SIG-M5 (cell line): ENCODE measurements at places on chromosomes 16 and 17.

- no peak for DNase-seq
Observed at GRCh38 chr17:16215002-16215272, 397 bp downstream of the NCOR1 start.

GRCh38 chr16:86836503-86837129 lies 258.3 kb downstream of the FOXL1 start:
- DNase-seq: no peak

DNA sequence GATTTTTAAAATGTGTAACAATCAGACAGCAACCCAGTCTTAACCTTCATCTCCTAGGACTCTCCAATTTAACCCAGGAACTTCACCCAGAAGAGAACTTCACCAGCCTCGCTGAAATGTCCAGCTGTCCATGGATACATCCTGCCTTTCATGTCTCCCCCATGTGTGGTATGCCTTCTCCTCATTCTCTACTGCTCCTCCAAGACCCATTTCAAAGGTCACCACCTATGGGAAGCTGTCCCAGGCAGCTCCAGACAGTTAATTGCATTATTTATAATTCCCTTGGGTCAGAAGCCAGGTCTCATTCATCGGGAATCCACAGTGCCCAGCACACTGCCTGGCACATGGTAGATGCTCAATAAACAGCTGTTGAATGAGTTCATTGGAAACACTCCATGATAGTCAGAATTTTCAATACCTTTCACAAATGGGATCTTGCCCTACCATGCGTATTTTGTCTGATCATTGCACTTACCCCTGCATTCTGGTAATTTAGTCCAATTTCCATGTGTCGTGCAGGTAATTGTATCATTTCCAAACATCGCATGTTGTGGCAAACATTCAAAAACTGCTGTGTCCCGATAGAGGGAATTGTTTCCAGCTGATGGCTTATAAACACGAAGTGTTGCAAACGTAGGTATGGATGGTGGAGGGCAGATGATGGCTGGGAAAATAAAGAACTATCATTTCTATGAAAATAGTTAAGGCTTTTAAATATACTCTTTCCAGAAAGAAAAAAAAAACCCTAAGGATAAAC lies 9.0 kb downstream of the APOH start:
- DNase-seq: no peak

DNA sequence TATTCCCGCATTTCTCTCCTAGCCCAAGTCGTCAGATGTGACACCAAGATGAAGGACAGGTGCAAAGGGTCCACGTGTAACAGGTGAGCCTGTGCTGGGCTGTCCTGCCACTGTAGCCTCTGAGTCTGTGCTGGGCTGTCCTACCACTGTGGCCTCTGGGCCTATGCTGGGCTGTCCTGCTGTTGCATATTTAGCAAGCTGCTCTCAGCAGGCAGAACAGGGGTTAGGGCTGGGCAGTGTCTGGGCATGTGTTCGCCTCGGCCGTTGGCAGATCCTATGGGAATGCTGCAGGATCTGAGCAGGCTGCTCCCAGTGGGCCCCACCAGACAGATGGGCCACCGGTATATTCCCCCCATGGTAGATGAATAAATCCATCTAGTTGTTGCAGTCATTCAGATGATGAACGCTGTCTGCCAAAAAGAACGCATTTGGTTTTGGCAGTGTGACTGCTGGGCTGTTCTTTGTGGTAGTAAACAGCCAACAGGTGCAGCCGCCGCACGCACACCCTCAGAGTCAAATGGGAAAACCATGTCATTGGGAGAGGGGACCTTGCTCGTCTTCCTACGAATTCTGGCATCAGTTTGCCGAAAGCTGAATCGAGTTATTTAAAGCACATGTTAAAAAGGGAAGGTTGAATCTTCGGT lies 49.2 kb downstream of the CRISPLD2 start:
- DNase-seq: no peak

GRCh38 chr17:59766491-59766890 lies 59.0 kb downstream of the VMP1 start:
- no peak for DNase-seq

DNA sequence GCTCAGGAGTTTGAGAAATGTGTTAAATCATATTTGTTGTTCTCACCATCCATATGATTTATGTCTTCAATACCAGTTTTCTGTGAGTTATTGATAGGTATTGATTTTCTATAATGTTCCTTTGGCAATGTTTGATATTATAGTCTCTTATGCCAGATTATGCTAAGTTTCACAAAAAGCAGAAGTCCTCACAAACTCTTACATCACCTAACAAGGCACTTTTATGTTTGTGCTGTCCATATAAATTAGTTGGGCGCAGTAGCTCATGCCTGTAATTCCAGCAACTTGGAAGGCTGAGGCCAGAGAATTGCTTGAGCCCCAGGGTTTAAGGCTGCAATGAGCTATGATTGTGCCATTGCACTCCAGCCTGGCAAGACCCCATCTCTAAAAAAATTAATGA lies 12.6 kb upstream of the UQCRC2 start:
- DNase-seq: no peak

DNA sequence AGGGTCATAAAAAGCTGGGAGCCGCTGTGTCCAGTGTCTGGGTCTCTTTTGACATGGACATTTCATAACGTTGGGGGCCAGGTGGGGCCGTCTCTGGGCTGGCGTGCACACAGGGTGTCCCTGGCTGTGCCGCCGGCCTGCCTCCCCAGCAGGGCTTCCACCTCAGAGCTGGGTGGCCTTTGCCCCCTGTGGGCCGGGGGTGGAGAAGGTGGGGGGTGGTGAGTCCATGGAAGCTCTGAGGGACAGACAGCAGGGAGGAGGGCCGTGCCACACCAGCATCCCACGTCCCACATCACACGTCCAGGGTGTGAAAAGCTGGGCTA lies 908 bp upstream of the SNAI3 start:
- DNase-seq: no peak

DNA sequence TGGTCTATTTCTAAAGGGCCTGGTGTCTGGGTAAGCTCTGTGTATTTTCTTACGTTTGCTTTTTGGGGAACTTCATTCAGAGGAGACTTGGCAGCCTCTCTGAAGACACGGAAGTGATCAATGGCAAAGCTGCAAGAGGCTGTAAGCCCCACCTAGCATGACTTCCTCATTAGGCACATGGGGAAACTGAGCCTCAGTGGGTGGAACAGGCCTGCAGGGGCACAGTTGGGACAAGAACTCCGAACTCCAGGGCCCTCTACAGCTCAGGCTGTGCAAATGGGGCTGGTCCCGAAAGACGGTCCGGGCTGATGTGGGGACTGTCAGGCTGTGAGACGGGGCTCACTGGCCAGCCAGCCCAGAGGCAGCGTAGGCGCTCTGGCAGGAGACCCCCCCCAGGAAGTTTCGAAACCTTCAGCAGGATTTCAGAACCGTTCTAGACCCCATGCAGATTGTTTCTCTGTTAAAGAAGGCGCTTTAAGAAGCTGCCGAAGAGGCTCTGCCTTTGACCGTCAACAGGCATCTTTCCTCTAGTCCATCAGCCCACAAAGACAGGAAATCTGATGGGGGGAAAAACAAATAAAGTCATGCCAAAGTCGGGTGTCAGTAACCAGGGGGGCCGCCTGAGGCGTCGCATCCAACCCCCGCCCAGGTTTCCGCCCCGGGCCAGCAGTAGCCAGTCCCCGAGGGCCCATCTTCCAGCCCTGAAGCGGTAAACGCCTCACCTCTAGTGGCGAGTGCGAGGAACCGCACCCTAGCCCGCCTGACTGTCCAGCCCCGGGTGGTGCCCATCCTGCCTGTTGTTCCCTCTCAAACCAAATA lies 79.8 kb upstream of the TBC1D3K start:
- DNase-seq: no peak

GRCh38 chr17:16639438-16639837 lies 14.2 kb downstream of the ZNF624 start:
- DNase-seq: no peak

DNA sequence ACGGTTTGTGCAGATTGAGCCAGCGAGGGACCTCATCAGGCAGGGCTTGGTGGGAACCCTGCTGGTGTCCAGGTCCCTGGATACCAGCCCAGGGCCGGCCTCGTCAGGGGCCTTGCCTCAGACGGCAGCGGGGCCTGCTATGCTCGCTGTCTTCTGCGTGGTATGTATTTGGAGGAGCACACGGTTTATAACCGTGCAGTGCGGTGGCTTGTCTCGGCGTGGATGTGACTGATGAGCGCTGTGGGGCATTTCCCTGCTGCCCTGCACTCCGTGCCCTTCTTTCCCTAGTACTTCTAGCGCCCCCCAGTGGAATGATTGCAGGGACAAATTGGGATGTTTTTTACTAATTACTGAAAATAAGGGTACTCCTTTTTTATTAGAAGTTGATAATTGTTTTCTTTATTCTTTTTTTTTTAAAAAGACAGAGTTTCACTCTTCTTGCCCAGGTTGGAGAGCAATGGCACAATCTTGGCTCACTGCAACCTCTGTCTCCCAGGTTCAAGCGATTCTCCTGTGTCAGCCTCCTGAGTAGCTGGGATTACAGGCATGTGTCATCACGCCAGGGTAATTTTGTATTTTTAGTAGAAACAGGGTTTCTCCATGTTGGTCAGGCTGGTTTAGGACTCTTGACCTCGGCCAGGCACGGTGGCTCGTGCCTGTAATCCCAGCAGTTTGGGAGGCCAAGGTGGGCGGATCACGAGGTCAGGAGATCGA lies 15.3 kb downstream of the TBCD start:
- no peak for DNase-seq

GRCh38 chr16:81861503-81861902 lies 82.4 kb downstream of the PLCG2 start:
- DNase-seq: no peak

DNA sequence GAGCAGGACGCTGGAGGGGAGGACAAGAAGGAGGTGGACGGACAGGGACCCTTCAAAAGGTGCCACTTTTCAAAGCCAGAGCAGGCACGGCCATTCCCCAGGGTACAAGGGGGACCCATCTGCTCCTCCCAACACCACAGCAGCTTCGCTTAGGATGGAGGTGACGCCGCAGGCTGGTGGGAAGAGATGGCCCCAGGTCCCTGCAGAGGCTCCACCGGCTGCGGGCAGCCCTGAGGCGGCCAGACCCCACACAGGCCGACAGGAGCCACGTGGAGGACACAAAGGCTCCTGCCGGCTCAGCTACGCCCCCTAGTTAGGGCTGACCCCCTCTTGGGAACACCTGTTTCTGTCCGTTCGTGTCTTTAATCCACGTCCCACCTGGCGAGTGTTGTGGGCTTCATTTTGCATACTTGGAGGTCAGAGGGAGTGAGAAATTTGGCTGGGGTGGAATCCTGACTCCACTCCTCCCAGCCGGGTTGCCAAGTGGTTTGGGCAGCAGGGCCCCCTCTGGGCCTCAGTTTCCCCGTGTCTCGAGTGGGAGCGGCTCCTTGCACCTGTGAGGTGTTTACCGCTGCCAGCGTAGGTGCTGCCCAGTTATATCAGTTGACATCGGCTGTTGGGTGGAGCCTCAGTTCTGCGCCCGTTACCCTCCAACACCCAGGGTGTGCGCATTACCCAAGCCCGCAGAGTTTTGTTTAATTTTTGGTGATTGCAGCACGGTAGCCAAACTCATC lies 5.8 kb upstream of the FN3KRP start:
- no peak for DNase-seq

- DNase-seq: no peak
Observed at GRCh38 chr16:72234387-72234786, 62.4 kb upstream of the PMFBP1 start.

- DNase-seq: no peak
Observed at GRCh38 chr17:28199115-28199514, 119.9 kb upstream of the TMEM97 start.

- DNase-seq: no peak
Observed at GRCh38 chr16:47197536-47198179, 53.9 kb upstream of the NETO2 start.
